G401 (cell line): ENCODE measurements at places on chromosomes 12 and 14. TPM values are rescaled to one million over a fixed set of nuclear protein-coding genes. Genes with fewer than 3 reads are reported as not detected.

GRCh38 chr14:100683578-100683977, 43.1 kb upstream of the DLK1 start:
- peak; percentile 8 for DNase-seq

GRCh38 chr12:26425587-26426260, 230.4 kb downstream of the SSPN start:
- no peak for DNase-seq

- DNase-seq, result no peak
Measured at GRCh38 chr14:94424371-94424770, 28.2 kb downstream of the SERPINA11 start.

- DNase-seq, result no peak
Measured at GRCh38 chr12:4111010-4111409, 162.6 kb upstream of the CCND2 start.

NPFF gene
- total RNA-seq, result 10.7 TPM in 1 of 2 replicates, not detected in the other

LRRC10 gene
- total RNA-seq, result not detected in 2 replicates
